ENCODE measurements at places on chromosomes 3 and 15.

DNA sequence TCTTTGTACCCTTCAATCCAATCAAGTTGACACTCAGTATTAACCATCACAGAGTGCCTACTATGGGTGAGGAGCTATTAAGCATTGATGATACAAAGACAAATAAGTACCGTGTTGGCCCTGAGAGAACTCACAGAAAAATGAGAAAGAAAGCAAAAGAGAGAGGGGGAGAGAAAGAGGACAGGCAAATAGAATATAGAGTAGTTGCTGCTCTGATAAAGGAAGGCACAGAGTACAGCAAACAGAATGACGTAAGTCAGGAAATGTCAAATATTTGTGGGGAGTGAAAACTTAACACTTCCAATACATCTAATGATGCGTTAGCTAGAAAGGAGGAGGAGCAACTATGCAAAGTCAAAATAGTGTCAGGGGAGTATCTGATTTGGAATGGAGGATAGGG, 320.6 kb upstream of the KCNH8 start:
- no peak for DNase-seq

GRCh38 chr3:188034989-188035388, 119.0 kb upstream of the LPP start:
- DNase-seq, result no peak

DNA sequence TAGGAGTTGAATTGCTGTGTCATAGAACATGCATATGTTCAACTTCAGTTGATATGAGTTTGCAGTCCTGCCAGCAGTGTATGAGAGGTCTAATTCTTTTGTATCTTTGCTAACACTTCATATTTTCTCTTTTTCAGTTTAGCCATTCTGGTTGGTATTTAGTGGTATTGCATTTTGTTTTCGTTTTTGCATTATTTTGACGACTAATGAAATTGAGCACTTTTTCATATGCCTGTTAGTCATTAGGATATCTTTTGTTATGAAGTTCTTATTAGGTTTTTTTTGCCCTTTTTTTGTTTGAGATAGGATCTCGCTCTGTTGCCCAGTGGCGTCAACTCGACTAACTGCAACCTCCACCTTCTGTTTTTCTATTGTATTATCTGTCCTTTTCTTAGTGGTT, 9.2 kb downstream of the TRIP4 start:
- no peak for DNase-seq

- DNase-seq, result no peak
Measured at GRCh38 chr3:114649331-114649730, 355.5 kb downstream of the TIGIT start.

DNA sequence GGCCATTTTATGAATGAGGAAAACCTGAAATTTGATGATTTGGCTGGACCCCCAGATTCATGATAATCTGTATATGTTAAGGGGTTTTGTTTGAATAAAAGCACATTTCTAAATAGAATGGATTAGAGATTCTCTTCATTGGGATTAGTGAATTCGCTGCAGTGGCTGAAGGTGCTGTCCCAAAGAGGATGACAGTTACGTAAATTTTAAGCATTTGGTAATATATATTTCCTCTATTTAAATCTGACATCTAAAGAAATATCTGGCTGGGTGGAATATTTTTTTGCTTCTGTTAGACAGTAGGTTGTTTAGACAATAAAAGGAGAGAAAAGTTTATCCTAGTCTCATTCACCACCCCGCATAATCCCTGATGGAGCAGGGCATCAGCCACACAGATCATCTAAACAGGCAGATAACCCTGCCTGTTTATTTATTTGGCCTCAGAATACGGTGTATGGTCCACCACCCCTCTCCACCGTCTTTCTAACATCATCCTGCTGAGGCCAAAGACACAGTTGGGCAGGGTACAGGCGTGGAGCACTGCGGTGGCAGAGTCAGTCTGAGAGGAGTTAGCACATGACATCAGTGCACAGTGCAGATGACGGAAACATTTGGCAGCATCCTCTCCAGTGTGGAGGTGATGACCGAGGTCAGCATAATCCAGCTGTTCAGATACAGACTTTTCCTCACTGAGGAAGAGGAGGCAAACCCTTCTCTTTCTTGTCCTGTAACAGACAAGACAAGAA, 20.4 kb upstream of the NFKBIZ start:
- DNase-seq, result peak; percentile 82

DNA sequence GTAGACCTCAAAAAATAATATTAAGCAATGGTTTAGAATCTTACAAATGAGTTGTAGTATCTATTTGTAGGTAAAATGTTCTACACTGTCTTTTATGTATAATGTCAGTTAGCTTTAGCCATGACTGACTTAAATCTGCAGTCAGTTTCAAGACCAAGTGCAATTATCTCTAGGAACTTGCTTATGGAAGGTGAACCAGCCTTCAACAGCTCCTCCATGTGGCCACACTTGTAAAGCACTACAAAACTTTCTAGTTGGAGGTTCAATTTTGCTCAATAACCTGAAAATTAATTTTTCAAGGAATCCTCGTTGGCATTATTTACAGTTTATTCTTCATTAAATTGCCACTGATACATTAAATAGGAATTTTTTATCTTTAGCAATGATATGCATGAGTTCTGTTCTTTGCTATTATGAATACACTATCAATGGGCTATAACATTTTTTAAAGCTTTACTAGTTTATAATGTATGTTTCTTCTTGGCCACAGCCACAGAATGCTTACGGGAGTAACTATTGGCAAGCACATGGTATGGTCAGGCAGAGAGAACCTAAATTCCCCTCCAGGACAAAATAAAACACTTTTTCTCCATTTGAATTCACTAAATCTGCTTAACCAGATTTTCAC, 315.3 kb upstream of the UBE2E2 start:
- peak; percentile 15 for DNase-seq

- peak; percentile 86 for DNase-seq
Measured at GRCh38 chr3:194871143-194871863, 185.6 kb downstream of the FAM43A start.

GRCh38 chr3:74920721-74921350, 306.4 kb upstream of the CNTN3 start:
- DNase-seq, result no peak

- DNase-seq, result no peak
Measured at GRCh38 chr3:161014843-161015749, 90.1 kb downstream of the B3GALNT1 start.

GRCh38 chr3:181278468-181279238, 289.1 kb upstream of the DNAJC19 start:
- peak; percentile 1 for DNase-seq

DNA sequence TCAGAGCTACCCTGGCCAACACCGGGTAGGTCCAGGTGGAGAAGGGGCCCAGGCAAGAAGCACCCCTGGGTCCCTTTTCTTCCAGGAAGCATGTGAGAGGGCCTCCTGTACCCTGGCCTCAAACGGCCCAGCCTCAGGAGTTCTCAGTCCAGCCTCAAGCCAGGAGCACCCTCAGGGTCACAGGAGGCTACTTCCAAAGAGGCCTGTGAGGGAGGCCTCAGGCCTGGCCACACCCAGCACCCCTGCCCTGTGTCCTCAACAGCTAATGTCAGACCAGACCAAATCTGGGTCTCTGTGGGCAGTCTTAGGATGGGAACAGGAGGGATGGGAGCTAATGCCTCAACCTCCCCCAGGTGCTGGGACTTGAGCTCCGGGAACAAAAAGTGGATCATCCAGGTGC, 23.5 kb downstream of the PTH1R start:
- DNase-seq, result no peak
